ENCODE measurements at places on chromosomes 1 and 21. TPM values are rescaled to one million over a fixed set of nuclear protein-coding genes. Genes with fewer than 3 reads are reported as not detected.

The ZNF683 gene
- not detected for total RNA-seq

The KRTAP7-1 gene
- total RNA-seq = not detected

The LRRC8B gene
- total RNA-seq = 4.2 TPM

The TXLNA gene
- total RNA-seq = 83.8 TPM

The PGLYRP4 gene
- total RNA-seq = not detected

The AMY2A gene
- total RNA-seq = not detected

The ADCY10 gene
- total RNA-seq = 1.9 TPM

The C1orf167 gene
- not detected for total RNA-seq

The GPR37L1 gene
- not detected for total RNA-seq

The CAMK1G gene
- not detected for total RNA-seq

The PRRX1 gene
- total RNA-seq = 123 TPM

The NCMAP gene
- not detected for total RNA-seq

The IFFO2 gene
- total RNA-seq = 131 TPM

GRCh38 chr1:89779151-89779940, 41.5 kb upstream of the LRRC8D start:
- DNase-seq = no peak

GRCh38 chr1:92478393-92478792, 8.3 kb downstream of the GFI1 start:
- no peak for DNase-seq

DNA sequence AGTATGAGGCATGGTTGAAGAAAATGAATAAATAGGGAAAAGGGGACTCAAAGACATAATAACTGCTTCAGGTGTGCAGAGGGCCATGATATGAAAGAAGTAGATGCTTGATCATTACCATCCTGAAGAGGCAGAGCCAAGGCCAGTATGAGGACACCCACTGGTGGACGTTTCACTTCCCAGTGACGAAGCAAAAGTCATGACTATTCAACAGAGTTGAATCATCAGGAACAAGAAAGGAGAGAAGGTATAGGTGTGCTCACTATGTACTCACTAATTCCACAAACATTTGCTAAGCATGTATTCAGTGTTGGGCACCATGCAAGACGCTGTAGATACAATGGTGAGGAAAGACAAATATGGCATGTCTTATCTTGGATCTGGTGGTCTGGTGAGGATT, 319.2 kb upstream of the RUNX1 start:
- no peak for DNase-seq

- DNase-seq = no peak
Observed at GRCh38 chr1:7250176-7250575, 464.9 kb downstream of the CAMTA1 start.

GRCh38 chr1:179129702-179130473, 48.0 kb downstream of the TOR3A start:
- DNase-seq = no peak

- no peak for DNase-seq
Observed at GRCh38 chr1:111174070-111174469, 26.4 kb downstream of the DENND2D start.

DNA sequence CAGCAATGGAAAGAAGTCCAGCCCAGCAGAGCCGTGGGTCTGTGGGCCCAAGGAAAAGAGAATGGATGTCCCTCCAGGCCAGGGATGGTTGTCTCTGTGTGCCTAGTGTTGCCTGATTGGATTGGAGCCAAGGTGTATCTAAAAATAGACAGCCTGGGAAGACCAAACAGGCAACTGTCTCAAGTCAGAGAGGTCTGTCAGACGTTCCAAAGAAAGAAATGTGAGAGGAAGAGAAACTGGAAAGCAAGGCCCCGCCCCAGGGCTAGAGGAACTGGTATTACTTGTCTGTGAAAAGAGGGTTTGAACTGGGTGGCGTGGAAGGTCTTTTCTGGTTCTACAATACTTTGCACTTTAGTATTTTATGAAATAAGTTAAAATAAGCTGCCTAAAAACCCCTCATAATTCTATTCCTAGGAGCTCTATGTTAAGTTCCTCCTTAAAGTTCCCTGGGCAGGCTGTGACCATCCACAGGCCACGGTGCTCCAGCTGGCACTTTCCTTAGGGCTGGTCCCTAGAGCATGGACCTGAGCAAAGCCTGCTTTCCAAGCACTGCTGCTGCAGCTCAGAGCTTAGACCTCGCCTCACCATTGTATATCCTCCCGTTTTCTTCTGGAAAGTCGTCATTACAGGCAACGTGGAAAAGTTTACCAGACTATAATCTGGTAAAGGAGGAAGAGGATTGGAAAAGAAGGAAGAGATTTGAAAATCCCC, 151.6 kb downstream of the DISC1 start:
- no peak for DNase-seq

DNA sequence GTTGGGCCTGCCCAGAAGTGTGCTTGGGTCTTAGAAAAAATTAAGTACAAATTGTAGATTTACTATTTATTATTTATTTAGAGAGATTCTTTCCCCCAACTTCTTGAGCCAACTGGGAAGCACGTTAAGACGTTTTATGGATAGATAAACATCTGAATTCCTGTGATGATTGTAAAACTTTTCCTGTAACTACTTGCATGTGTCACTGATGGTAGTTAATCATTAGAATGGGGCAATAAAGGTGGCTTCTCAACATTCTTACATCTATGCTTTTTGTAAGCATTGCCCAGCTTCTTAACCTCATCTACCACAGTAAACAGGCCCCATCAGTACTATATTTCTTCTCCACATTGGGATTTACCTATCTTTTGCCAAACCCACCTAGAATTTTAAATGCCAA, 559.8 kb downstream of the LMO4 start:
- DNase-seq = no peak

GRCh38 chr21:42343556-42343955, 7.2 kb downstream of the TFF2 start:
- no peak for DNase-seq

GRCh38 chr1:240998441-240999015, 358.5 kb downstream of the RGS7 start:
- DNase-seq = no peak

- DNase-seq = no peak
Observed at GRCh38 chr1:164058198-164058597, 500.8 kb upstream of the PBX1 start.

- DNase-seq = no peak
Observed at GRCh38 chr1:215267495-215267894, 185.0 kb downstream of the KCNK2 start.

DNA sequence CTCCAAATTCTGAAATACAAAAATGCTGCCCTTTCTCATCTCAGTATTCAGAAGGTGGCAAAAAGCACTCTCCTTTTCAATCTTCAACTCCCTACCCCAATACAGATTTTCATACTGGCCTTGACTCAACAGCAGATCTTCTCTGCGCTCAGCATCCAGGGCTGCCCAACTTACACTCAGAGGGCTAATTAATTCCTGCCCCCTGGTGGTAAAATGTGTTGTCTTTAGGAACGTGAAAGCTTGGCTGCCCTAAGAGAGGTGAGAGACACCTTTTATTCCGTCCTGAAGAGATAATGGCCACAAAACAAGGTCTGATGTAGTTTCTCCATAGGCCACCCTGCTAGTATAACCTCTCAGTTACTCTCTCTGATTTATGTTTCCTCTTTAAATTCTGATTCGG, 25.0 kb downstream of the KRTAP24-1 start:
- no peak for DNase-seq

DNA sequence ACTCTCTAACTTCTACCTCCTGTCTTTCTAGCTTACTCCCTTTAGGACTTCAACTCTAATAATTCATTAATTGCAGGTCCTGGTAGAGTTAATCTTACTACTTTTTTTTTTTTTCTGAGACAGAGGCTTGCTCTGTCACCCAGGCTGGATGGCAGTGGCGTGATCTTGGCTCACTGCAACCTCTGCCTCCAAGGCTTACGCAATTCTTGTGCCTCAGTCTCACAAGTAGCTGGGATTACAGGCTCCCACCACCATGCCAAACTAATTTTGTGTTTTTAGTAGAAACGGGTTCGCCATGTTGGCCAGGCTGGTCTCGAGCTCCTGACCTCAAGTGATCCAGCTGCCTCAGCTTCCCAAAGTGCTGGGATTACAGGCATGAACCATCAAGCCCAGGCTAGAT, 15.7 kb downstream of the BTBD8 start:
- DNase-seq = no peak

DNA sequence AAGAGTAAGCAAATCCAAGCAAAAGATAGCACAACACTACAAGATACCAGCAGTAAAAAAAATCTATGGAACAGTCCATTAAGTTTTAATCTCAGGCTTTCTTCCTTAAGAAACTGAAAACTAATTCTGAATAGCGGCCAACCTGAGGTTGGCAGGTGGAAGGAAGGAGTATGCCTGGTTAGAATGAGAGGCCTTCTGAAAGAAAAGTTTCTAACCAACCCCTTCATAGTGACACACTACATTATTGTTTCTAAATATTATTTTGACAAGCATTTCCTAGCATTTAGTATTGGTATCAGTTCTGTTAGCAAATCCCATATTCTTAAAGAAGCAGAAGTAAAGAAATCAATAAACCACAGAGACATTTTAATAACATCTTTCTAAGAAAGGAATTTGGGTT, 205.7 kb upstream of the PTBP2 start:
- no peak for DNase-seq

- DNase-seq = no peak
Observed at GRCh38 chr1:109197158-109198042, 16.3 kb upstream of the SARS1 start.

DNA sequence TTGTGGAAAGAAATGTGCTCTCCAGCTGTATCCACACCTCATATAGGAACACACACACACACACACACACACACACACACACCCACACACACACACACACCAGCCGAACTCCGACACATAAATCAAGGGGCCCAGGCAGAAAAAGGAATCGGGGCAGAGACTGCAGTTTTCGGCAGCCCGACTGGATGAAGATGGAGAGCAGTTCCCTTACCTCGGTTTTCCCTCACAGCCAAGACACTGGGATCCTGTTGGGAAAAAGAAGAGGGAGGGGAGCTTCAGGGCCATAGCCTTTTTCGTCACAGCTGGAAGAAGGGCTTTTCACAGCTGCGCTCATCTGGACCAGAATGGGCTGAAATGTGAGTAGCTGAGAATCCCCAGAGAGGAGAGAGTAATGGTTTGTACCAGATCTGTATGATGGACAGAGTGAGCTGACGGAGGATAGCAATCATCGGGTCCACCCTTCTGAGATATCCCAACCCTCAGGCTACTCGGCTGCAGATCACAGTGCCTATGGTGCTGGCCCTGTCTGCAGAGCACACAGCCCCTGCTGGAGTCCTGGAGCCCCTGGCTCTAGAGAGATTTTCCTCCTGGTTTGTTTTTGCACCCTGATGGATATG, 37.7 kb downstream of the PIK3C2B start:
- no peak for DNase-seq

- DNase-seq = no peak
Observed at GRCh38 chr1:248751635-248752034, 3.9 kb downstream of the LYPD8 start.

- no peak for DNase-seq
Observed at GRCh38 chr1:41925712-41926111, 7.0 kb upstream of the HIVEP3 start.

DNA sequence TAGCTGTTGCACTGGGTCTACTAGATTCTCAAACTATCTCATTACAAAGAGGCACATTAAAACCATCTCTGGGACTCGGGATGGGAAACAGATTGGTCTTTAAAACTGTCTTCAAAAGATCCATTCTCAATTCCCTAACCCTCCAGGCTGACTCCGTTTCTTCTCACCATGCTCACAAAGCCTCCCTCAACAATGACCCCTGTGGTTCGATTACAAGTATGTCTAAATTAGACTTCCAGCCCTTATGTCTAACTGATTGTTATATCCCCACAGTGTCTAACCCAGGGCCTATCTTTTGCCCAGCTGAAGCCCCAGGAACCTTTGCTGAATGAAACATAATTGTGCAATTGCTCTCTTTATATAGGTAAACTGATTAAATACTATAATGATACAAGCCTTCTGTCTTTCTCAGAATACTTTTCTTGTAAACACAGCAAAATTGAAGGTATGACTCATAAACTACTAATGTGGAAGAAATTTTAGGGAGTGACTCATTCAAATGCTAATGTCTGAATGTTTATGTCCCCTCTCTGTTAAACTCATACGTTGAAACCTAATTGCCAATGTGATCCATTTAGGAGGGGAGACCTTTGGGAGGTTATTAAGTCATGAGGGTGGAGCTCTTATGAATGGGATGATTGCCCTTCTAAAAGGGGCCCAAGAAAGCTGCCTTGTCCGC, 65.6 kb upstream of the DAB1 start:
- no peak for DNase-seq

DNA sequence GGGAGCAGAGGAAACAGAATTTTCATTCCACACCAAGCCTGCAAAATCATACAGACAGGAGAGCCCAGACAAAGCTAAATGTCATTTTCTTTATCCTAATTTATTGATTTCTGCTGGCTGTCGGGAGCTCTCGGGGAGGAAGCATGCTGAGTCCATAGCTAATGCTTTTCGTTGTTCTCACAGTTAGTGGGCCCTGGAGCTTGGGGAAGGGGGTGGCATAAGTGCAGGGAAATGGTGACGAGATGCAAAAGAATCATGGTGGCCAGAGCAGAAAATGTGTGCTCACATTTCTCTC, 202.4 kb downstream of the TOMM20 start:
- peak; percentile 35 for DNase-seq

GRCh38 chr1:199399996-199400724, 627.4 kb upstream of the NR5A2 start:
- no peak for DNase-seq

- no peak for DNase-seq
Observed at GRCh38 chr1:234345237-234345636, 28.0 kb upstream of the COA6 start.

DNA sequence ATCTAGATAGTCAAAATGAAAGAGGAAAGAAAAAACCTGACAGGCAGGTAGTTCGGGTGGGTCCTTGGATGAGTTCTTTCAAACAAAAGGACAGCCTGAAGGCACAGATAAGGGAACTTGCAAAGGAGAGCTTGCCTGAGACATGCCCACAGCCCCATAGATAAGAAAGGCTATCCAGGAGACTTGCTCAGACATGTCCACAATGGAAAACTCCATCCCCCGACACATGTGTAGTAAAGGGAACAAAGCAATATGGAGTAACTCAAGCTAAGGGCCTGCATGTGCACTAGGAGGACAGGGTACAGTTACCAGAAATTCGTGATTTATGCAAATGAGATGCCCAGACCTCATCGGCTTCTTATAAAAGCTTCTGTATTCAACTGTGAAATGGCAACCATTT, 281.5 kb downstream of the NEGR1 start:
- no peak for DNase-seq

DNA sequence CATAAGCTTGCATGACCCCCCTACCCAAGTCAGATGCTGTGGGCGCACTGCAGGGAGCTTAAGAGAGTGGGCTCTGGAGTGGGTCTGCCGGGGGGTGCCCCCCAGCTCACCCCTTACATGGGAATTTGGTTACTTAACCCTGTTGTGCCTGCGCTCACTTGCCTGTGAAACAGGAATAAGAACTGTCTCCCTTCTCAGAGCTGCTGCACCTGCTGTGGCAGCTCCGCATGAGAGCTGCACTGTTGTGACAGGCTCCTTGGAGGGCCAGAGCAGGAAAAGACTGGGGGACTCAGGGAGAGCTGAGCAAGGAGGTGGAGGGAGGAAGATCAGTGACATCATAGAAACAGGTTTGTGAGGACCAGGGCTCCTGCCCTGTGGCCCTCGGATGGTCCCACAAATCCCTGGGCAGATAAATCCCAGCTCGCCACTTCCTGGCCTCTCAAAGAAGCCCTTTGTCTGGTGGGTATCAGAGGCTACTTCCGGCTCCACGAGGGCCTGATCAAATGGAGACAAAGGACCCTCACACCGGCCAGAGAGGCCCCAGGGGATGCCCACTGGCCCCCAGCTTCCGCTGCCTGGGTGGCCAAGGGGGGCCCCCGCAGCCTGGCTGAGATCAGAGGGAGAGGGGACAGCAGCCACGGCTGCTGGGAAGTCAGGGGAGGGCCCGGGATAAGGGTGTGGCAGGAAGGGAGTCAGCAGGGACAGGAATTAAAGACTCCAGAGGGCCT, 28.9 kb upstream of the LAPTM5 start:
- DNase-seq = no peak
